Dorsolateral prefrontal cortex (tissue), 122 donors: ENCODE measurements at places on chromosomes 12 and 14. TPM values are rescaled to one million over a fixed set of nuclear protein-coding genes. Genes with fewer than 3 reads are reported as not detected.
A peak's percentile ranks its signal among the peaks of the same experiment; 100 is the strongest.

The ABHD4 gene
- total RNA-seq = 21.1 TPM

- DNase-seq = peak; percentile 56
These were observed 13.2 kb upstream of the SERPINA3 start for GRCh38 chr14:94598816-94599655.

The NKX2-8 gene
- not detected for total RNA-seq

DNA sequence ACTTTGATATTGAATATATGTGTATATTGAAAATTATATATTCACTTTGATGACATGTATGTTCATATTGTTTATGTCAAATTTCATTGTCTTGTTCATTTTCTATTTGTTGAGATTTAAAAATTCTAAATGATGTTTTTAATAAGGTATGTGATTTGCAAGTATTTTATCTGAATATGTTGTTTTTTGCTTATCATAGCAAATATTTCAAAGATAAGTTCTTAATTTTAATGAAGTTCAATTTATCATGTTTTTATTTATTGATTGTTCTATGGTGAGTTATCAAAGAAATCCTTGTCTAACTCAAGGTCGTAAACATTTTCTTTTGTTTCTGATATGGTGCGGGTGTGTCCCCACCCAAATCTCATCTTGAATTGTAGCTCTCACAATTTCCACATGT is 45.2 kb downstream of the OR9K2 start:
- DNase-seq = no peak

DNA sequence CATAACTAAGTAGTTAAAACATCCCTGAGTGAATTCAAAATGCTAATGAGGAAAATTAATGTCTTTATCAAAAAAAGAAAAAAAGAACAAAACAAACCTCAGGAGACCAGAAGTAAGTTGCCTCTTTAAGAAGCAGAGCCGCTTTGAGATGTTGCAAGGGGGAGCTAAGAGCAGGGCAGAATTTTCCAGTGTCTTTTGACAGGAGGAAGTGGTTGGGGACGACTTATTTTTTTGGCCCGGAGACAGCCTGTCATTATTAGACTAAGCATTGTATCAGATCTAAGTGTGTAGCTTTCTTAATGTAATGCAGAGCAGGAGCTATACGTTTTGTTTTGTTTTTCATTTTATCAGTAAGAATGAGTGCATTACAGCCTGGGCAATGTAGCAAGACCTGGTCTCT is 206.6 kb downstream of the CACNA1C start:
- no peak for DNase-seq

The B3GNT4 gene
- total RNA-seq = 9.1 TPM

DNA sequence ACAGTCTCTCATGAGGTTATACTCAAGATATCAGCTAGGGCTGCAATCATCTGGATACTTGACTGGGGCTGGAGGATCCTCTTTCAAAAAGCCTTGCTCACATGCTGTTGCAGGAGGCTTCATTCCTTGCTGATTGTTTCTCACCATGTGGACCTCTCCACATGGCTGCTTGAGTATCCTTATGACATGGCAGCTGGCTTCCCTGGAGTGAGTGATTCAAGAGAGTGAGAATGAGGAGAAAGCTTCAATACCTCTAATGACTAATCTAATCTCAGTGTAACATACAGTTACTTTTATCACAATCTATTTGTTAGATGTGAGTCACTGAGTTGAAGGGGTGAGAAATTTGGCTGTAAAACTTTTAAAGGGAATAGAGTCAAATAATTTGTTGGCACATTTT is 14.4 kb upstream of the SDR39U1 start:
- no peak for DNase-seq

GRCh38 chr12:64059685-64060084 is 162.4 kb downstream of the KICS2 start:
- no peak for DNase-seq

DNA sequence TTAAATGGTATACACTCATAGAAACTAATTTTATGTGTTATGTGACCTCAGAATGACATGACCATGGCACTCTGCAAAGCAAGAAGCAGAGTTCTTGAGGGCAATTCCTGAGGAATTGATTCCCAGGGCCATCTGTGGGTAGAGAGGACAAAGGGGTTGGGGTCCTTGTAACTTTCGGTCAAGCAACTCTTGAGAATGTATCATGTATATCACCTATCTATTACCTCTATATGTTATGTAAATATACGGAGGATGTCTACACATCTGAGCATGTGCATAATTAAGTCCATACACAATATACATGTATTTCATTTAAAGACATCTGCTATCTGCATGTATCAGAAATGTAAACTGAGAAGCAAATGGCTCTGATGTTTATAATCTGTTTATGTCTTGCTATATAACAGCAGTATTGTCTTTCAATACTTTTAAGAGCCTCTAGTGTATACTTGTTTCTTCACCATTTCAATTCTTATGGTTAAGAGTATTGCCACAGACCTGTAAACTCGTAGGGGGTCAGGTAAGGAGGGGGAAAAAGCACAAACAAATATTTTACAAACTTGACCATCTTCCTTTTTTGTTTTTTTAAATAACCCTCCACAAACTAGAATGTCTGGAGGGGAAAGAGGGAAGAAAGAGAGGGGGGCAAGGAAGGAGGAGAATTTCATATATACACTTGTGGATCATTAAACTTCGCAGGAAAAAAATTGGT is 4.5 kb downstream of the FOXA1 start:
- DNase-seq = no peak

The ABCD2 gene
- 13.6 TPM for total RNA-seq
